ENCODE measurements at places on chromosomes 12 and 14. TPM values are rescaled to one million over a fixed set of nuclear protein-coding genes. Genes with fewer than 3 reads are reported as not detected.

The IFI27 gene
- 8.8 TPM for total RNA-seq

The ADAM21 gene
- 1.3 TPM for total RNA-seq

The MYF6 gene
- total RNA-seq, result not detected

The ANO2 gene
- 81.8 TPM for total RNA-seq

The RNASE1 gene
- 190 TPM for total RNA-seq

The SLC6A12 gene
- total RNA-seq, result 6.9 TPM

The NABP2 gene
- 53.4 TPM for total RNA-seq

DNA sequence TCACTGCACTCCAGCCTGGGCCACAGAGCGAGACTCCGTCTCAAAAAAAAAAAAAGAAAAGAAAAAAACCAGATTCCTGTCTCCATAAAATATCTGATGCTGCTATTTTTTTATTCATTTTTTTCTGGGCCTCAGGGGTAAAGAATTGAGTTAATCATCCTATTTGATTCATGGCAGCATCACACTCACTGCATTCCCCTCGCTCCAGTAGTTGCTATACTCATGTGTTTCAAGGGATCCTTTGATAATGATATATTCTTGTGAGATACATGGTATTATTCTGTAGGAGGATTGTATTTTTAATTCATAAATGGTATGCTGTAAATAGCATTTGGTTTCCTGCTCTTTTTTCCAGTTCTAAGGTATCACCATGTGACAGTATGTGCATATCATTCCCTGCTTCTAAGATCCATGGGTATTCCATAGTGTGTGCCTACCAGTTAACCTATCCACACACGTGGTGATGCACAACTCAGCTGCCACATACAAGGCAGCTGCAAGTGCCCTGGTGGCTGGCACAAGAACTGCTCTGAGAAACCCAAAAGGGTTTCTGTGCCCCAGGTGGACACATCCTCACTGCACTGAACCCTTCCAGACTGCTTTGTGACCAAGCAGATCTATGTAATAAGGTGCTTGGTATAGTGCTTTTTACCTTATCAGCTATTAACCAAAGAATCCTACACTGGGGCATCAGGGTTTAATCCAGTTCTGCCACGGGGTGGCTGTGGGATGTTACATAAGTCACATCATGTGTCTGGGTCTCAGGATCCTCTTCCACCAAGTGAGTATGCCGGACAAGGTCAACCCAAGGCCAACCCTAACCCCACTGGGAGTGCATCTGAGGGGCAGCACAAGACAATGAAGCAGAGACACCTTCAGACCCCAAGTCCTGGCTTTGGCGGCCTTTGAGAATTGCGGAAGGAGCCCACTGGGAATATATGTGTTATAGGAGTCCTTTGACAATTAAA lies 74.6 kb downstream of the ZFP36L1 start:
- ATAC-seq, result no peak

GRCh38 chr12:31517994-31518393 lies 72.9 kb downstream of the DENND5B start:
- peak; percentile 19 for ATAC-seq

GRCh38 chr12:28958553-28959195 lies 190.4 kb upstream of the FAR2 start:
- no peak for ATAC-seq

DNA sequence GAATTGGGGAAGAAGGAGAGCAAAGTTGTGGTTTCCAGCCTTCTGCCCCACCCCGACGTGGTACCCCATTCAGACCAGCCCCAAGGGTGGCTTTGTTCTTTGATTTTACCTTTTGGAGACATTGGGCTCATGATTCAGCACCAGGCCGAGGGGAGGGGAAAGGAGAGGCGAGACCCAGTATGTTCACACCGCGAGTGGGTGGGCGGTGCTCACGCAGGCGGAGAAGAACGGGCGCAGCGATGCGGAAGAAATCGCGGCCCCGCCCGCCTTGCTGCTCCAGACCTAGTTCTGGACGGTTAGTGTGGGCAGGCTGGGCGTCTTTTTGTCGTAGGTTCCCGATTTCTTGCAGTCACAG lies 963 bp downstream of the ATL1 start:
- ATAC-seq, result peak; percentile 73

GRCh38 chr14:55028066-55028465 lies 1.0 kb downstream of the SOCS4 start:
- ATAC-seq, result no peak

DNA sequence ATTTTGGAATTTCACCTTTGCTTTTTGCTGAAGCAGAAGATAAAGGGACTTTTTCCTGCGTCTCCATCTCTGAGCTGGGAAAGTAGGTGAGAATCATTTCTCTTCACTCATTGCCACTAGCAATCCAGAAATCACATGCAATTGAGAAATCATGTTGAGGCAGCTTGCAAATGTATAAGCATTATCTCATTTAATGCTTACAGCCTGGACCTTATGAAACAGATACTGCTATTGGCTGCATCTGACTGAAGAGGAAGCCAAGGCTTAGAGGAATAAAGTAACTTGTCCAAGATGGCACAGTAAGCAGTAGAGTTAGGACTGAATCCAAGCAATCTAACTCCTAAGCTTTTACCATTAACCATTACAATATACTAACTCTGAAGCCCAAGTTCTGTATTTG lies 122.4 kb downstream of the FIGNL2 start:
- no peak for ATAC-seq

DNA sequence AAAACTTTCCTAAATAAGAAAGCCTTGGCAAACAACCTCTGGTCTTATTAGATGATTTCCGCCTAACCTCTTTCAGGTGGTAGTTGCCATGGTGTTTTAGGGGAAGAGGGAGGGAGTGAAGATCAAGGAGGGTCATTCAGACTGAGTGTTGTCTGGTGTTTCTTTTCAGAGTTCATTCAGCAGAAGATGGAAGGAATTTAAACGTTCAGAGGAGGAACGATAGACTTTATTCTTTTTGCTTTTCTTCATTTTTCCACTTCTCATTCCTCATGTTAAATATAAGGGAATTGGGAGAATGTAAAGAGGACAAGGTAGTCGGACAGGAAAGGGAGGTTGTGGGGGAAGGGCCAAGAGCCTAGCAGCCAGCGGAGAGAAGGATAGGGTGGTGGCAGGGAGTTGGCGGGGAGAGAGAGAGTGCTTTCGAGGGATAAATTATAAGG lies 17.4 kb upstream of the SALL2 start:
- no peak for ATAC-seq

DNA sequence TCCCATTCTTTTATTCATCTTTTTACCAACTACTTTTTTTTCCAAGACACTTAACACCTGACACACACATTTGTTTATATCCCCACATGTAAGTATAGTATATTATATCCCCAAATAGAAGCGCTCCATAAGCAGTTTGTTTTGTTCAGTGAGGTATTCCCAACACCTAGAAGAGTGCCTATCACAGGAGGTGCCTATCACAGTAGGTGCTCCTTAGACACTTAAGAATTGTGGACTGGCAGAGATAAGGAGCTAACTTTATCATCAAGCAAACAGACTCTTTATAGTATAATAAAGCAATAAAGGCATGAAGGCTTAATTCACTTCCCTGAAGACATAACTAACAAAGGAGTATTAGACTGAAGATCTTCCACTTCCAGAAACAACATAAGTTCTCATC lies 29.1 kb downstream of the OSBPL8 start:
- ATAC-seq, result no peak

- no peak for ATAC-seq
These were observed 105.2 kb downstream of the DNAI7 start for GRCh38 chr12:25089738-25090137.

DNA sequence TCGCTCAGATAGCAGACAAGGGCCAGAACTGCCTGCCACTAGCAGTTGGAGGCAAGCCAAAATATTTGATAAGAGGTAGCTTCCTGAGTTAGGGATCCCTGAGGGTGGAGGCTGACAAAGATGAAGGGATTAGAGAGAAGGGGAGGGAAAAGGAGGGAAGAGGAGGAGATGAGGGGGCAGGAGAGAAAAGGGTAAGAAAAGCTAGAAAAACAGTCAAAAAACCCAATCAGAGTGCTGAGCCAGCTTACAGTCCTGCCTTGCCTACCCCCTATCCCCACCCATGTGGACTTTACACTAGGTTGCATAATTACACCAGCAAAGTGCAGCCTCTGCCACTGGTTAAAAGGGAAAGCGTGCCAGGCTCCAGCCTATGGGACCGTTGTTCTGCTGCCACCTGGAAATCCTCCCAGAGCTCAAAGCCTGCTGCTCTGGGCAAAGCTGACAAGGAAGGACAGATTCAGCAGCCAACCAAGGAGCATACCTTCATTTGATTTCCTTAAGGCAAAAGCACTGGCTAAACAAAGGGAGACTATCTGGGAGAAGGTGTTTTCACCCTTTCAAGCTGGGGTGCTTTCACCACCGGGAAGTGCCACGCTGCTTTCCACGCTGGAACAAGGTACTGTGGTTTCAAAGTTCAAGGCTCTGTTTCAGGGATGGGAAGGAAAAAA lies 3.8 kb upstream of the NUMB start:
- ATAC-seq, result no peak

DNA sequence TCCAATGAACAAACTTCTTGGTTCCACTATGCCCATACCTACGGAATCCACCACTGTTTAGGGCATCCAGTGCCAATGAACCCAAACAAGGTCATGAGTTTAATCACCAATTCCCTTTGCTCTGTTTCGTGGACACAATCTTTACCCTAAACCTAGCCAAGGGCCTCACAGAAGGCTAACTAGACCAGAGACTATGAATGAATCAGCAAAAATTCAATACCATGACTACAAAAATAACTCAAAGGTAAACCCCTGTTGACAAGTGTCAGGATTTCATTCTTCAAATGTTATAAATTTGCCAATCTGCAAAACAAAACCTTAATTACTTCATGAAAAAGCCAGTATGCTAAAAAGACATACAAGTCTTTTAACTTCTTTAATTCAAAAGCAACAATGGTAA lies 96.7 kb downstream of the CEP128 start:
- ATAC-seq, result no peak

- ATAC-seq, result no peak
These were observed 39.3 kb downstream of the CHGA start for GRCh38 chr14:92962031-92962830.

- ATAC-seq, result no peak
These were observed 36.1 kb upstream of the CCDC88C start for GRCh38 chr14:91453744-91454143.

All from motor neuron (in vitro differentiated cells).